ENCODE measurements at places on chromosomes 4 and X.

- DNase-seq = no peak
Measured at GRCh38 chr4:88690355-88690754, 7.3 kb downstream of the NAP1L5 start.

DNA sequence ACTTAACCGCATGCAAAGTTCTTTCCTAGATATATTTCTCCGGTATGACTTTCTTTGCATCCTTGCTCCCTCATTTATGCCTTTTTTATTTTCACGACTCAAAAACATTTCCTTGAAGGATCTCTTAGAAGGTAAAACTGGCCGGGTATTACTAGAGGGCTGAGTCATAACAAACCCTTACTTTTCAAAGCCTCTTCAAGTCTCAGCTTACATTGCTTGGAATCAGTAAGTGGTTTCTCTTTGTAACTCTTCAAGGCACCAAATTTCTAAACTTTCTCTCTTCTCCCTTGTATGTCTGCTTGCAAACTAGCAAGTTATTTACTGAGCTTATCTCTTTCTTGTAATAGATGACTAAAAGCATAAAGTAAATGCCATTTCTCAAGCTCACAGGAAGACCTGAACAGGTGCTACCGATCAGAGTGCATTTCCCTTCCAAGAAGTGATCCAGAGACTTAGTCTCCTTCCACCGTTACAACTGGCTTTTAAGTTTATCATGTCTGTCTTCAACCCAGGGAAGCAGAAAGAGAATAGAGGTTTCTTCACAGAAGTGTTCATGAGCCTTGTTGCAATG, 75.5 kb downstream of the ANXA10 start:
- DNase-seq = no peak

DNA sequence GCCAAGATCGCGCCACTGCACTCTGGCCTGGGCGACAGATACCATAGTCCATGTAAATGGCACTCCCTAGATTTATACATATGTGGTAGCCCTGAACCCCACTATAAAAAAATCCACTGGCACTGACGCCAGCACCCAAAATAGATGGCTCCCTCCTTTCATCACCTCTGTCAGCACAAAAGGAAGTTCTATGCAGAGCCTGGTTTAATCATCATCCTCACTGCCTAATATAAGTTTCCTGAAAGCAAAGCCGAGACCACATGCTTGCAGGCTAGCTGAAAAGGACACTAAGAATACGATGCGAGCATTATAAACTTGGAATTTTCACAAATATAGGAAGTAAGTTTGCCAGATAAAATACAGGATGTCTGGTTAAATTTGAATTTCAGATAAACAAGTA, 27.5 kb upstream of the DOCK11 start:
- DNase-seq = no peak

DNA sequence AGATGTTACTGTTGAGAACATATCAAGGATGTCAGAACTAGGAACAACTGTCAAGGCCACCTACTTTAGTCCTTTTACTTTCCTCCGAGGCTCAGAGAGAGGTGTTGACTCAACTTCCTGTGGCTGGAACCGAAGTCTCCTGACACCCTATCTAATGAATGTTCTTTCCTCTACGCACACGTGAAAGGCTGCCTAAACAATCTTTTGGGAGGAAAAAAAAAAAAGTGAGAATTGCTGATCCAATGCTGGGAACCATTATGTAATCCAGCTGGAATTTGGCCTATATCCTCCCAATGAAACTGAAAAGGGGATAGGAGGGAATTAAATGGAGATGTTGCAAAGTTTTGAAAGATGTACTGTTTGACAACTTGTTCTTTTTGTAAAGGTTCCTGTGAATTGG, 8.3 kb upstream of the MAP7D3 start:
- no peak for DNase-seq

GRCh38 chr4:80875642-80876041, 154.9 kb upstream of the BMP3 start:
- DNase-seq = no peak

GRCh38 chr4:101183221-101183620, 164.1 kb downstream of the PPP3CA start:
- no peak for DNase-seq

DNA sequence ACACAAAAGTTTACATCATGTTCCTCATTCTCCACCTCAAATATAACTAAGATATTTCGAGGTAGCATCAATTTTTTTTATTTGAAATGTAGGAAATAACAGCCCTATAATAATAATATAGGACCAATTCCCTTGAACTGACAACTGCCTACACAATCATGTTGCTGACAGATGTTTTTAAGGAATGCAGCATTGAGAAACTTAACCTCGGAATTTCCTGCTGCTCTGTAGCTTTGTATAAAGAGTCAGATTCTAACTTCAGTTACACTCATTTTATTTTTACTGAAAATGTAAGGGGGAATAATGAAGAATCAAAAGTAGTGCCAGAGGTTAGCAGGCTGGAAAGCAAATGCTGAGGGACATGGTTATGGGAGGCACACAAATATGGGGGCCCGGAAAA, 235.8 kb downstream of the RBMX2 start:
- no peak for DNase-seq

DNA sequence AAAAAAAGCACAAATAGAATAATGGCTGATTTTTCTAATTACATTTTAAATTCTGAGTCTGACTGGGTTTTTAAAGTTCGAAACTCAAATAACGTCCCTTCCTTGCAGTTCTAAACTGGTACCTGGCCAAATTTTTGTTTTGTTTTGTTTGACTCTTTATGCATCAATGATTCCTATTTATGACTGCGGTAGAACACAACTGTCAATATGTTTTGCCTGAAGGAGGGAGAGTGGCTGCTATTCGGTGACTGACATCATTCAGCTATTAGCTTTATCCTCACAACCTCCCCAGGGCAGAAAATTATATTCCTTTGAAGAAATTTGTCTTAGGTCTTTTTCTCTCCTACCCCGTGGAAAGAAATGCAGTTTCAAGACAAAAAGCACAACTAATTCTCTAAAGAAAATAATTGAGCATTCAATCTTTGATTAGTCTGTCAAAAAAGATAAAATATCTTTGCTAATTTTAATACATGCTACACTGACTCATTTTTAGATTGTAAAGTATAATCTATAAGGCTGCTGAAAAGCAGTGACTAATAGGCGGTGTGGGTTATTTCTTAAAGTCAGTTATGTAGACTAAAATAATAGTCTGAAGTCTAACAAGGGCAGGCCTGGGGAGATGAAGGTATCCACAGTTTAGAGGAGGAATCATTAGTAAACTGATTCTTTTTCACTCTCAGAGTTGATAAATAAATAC, 61.9 kb downstream of the TMEM150C start:
- DNase-seq = no peak

GRCh38 chrX:69060631-69061408, 104.4 kb downstream of the PJA1 start:
- no peak for DNase-seq

- no peak for DNase-seq
Measured at GRCh38 chr4:104975617-104976016, 171.1 kb upstream of the TET2 start.

GRCh38 chrX:100995469-100995868, 26.0 kb downstream of the ARL13A start:
- no peak for DNase-seq

DNA sequence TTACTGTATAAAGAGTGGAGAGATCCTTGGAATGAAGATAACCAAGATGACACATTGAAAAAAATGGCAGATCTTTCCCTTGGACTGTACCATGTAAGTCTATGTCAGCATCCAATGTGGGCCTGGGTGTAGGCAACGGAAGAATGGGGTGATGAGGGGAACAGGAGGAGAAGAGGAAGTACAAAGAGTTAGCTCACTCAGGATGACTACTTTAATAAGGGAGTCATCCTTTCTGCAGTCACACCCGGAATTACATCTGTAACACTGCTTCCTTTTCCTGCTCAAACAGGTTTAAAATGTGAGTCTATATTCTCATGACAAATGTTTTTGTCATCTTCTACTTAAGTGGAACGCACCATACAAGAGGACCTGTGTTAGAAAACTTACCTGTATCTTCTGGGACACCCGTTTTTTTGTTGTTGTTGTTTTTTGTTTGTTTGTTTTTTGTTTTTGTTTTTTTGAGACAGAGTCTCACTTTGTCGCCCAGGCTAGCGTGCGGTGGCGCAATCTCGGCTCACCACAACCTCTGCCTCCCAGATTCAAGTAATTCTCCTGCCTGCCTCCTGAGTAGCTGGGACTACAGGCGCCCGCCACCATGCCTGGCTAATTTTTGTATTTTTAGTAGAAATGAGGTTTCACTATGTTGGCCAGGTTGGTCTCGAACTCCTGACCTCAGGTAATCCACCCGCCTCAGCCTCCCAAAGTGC, 18.0 kb downstream of the HPSE start:
- no peak for DNase-seq

GRCh38 chr4:156766846-156767245, 204.8 kb downstream of the PDGFC start:
- no peak for DNase-seq

DNA sequence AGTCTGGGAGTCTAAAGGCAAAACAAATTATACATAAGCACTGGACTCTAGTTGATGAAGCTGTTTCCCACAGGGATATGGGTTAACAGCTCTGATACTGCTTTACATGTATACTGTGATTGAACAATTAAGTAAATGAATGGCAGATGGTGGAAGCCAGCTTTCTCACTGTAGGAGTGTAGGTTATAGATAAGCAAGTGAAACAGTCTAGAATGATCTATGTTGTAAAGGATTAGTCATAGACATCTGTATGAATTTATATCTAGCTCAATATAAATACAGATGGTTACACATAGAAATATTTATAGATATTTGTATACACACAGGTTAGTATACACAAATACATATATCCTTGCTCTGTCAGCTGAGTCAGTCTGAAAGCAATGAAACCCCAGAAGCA, 276.1 kb downstream of the PPARGC1A start:
- DNase-seq = no peak

GRCh38 chr4:136796953-136797352, 735.3 kb downstream of the PCDH18 start:
- DNase-seq = no peak

DNA sequence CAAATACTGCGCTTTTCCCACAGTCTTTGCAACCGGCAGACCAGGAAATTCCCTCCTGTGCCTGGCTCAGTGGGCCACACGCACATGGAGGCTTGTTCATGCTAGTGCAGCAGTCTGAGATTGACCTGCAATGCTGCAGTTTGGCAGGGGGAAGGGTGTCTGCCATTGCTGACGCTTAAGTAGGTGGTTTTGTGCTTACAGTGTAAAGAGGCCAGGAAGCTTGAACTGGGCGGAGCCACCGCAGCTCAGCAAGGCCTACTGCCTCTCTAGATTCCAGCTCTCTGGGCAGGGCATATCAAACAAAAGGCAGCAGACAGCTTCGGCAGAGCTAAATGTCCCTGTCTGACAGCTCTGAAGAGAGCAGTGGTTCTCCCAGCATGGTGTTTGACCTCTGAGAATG, 390.5 kb upstream of the TECRL start:
- no peak for DNase-seq

- DNase-seq = no peak
Measured at GRCh38 chr4:87419578-87420249, 2.7 kb upstream of the NUDT9 start.

GRCh38 chr4:108181704-108182103, 13.0 kb upstream of the LEF1 start:
- no peak for DNase-seq

DNA sequence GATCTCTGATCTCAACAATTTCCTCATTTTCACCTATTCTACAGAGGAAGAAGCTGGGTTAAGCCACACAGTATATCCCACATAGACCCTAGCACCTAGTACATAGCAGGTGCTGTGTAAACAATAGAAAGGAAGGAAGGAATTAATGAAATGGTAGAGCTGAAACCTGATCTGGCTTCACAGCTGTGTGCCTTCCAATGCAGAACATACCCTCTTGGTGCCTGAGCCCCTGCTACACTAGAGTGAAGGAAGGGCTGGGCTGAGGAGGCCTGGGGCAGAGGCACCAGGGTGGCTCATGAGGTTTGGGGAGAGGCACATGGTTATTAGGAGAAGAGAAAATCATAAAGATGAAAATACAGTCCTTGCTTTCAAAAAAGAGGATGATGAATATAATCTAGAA, 21.3 kb downstream of the LRRC66 start:
- no peak for DNase-seq

- no peak for DNase-seq
Measured at GRCh38 chrX:72247206-72247942, 8.5 kb upstream of the ERCC6L start.

DNA sequence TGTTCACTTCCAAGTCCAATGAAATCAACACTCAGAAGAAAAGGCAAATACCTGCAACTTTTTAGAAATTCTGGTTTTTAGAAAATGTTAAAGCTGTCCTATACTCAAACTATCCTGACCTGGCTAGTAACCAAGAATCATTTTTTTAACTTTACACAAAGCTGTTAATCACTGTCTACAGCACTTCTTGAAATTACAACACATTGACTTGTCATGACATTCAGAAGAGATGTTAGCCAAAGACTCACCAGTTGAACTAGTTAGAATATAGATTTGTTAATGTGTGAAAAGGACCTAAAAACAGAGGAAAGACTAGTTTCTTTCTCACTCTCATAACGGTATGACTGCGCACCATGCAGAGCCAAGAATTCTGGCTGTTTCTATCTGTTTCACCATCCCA, 98.8 kb downstream of the COX18 start:
- DNase-seq = no peak

DNA sequence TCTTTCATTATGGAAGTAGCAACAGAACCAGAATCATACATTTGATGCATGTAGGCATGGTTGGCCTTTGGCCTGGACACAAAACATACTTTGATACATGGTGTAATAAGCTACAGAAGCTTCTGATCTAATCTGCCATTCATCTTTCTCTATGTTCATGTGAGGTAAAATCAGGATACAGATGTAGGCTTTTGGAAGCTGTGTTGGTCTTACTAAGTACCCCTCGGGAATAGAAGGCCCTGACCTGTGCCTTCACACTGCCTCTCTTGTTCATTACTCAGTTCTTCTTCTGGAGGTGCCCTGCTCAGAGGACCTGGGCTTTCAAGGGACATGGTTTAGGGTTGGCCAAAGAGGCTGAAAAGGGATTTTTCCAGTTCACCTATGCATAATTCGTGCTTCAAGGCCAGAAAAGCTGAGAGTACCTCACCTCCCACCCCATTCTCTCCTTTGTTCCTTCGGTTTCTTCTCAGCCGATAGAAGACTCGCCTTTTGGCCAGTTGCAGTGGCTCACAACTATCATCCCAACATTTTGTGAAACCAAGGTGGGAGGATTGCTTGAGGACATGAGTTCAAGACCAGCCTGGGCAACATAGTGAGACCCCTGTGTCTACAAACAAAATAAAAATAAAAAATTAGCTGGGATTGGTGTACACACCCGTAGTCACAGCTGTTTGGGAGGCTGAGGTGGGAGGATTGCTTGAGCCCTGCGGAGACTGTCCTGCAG, 25.9 kb downstream of the SNX25 start:
- no peak for DNase-seq

- DNase-seq = no peak
Measured at GRCh38 chr4:7402526-7402925, 32.2 kb downstream of the PSAPL1 start.

Measured in stimulated activated CD8-positive, alpha-beta memory T cell treated with anti-CD3 and anti-CD28 coated beads, Interleukin-7, amount 100 ng/mL, for 1 hour (primary cell).